Stimulated activated CD8-positive, alpha-beta memory T cell treated with anti-CD3 and anti-CD28 coated beads, Interleukin-4, amount 100 ng/mL, for 48 hours (primary cell): ENCODE measurements at places on chromosomes 16 and 17.

DNA sequence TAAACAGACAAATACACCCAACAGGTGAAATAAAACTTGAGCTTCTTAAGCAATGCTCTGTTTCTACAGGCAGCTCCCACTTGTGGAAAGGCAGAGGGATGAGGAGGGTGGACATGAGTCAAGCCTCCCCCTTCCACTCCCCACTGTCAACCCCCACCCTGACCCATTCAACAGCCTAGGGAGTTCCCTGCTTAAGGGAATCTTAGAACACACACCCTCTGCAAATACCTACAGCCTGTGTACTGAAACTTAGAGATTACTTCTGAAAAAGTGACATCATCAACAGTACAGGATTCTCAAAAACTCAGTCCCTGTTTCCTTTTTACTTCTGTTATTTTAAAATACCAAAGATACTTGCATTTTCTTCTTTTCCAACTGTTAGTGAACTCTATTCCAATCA, 345.4 kb downstream of the SOX9 start:
- no peak for DNase-seq

- no peak for DNase-seq
Observed at GRCh38 chr16:67198238-67198734, 645 bp upstream of the ELMO3 start.

DNA sequence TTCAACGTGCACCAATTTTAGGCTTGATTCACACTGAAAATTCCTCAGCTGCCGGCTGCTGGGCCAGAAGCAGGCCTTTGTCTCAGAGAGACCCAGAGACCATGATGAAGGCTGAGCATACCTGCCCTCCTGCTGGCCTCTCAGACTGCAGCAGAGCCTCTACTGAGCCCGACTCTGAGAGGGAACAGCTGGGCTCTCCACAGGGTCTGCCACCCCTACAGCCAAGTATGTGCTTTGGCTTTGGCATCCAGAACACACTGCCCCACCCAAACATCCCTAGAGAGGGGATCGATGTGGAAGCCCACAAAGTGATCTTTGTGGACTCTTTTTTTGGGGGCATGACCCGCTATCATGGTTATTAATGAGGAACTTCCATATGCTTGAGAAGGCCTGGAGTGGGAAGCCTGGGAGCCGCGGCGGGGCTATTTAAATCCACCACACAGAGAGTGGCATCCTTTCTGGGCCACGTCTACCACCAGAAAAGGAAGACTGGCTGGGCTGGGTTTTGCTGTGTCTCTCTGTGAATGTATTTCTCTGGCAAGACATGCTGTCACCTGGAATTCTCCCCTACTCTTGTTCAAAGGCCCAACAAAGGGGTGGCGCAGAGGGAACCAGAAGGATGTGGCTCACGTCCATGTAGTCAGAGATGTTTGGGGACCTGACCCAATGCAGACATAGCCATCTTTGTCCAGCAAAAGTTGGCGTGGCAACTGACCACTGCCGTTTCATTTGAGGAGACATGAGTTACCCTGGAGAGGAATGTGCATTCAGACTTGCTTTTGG, 69.3 kb downstream of the GNAO1 start:
- no peak for DNase-seq

GRCh38 chr16:14071576-14072271, 605 bp downstream of the MRTFB start:
- peak; percentile 48 for DNase-seq

DNA sequence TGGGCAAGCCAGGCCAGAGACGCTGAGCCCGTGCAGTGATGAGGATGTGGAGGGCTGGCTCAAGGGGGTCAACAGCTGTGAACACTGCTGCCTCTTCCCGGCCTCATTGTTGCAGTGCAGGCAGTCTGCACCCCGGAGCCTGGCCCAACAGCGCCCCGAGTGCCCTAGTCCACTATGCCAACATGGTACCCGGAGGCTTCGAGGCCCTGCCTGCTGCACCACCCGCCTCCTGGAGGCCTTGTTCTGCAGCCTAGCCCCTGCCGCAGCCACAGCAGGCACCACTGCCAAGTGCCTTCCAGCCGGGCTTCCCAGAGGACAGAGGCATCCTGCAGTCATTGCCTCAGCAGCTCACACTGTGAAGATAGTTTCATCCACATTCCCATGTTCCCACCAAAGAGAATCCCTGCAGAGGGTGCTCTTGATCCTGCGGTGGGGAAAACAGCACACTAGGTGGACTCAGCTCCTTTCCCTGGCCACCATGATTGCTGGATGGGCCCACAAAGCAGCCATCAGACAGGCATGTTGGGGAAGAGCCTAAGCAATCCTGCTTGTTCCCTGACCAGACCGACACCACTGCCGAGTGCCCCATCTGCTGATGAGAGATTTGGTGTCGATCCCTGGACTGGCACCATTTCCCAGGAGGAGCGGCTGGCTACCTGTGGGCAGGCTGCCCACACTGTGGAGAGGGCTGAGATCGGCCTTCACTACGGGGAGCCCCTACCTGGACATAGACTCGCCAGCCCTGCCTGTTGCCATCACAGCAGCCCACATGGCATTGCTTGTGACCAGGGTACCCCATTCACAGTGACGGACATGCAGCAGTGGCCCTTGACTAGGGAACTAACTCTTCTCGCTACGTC, 44.9 kb downstream of the USP22 start:
- no peak for DNase-seq

- no peak for DNase-seq
Observed at GRCh38 chr16:14545346-14545884, 84.6 kb downstream of the PARN start.

DNA sequence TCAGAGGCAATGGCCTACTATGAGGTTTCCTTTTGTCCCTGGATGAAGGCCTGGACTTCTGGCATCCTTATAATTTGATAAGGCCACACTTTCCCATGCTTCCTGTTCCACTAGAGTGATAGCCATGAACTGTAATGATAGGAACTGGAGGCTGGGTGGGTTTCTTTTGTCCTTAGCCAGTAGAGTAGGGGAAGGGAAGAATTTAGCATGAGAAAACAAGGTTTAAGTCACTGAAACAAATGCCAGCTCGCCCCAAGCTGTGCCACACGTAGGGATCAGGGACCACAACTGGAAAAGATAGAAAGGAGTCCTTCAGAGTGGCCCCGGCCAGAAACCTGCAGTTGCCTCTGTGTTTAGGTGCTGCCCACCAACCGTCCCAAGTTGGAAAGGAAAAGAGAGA, 80.9 kb upstream of the C17orf78 start:
- DNase-seq, result no peak

- DNase-seq, result peak; percentile 92
Observed at GRCh38 chr17:42536048-42536371, at the start of gene NAGLU. Gene NAGLU, plus strand, starts transcription at chr17:42536241. Its CDS starts 32 bp downstream, at chr17:42536273.

DNA sequence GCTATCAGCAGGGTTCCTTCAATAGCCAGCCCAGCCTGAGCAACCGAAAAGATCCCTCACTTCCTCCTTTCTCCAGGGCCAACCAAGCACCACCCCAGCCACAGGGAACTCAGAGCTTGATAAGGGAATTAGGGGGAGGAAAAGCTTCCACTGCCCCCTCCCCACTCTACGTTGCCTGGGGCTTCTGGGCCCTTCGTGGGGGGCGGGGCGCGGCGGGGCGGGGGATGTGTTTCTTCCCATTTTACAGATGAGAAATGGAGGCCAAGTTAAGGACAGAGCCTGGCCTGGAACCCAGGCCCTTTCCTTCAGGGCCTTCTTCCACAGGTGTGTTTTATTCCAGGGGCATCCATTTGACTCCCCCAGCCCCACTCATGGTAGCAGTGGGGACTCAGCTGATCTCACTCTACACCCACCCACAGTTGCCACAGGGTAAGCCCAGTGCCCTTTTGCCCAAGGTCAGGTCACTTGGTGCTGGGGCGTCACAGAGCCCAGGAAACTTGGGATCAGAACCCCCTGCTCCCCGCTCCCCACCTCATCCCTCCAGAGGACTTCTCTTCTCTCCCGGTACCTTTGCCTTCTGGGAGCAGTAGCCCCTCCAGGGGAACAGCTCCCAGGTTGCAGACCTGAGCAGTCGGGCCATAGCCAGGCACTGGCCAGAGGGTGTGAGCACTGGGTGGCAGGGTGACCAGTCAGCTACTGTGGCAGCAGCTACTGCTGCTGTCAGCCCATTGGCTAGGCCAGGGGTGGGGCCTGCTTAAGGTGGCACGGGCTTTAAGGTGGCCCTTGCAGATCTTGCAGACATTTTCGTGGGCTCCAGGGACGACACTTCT, at the start of gene LDHD:
LDHD (minus strand) TSS at position 700 of the 830 bp plus-strand sequence; CDS start at position 640, 60 bp downstream.
- no peak for DNase-seq

DNA sequence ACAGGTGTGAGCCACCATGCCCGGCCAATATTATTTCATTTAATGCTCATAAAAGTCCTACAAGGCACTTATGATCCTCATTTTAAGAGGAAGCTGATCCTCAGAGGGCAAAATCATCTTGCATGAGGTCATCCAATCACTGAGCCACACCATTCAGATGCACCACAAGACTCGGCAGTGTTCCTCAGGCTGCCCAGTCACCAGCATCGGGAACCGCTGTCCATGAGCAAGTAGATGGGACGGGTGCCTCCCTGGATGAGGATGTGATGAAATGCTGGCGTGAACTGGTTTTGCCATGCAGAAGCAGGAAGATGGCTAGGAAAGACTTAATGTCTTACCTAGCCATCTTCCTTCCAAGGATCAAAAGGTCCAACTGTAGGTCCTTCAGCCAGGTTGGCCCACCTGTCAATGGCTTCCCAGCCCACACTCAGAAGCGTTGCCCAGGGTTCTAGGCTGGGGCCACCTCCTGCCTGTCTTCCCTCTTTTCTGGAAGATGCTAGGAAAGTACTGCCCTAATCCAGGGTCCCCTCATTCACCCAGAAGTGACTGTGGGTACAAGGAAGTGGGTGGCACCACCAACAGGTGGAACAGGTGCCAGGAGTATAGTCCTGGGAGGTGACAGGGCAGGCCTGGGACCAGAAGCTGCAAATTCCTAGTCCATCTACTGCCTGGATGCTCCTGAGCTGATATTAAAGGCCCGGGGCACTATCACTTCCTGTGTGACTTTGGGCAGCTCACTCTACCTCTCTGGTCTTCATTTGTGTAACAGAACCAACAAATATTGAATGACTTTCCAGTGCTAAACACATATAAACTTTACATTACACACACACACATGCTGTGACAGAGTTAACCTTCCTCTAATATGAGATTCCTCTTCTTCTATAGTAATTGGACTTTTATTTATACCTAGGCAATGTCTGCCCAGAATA, 32.2 kb upstream of the CRYBA1 start:
- DNase-seq, result no peak

DNA sequence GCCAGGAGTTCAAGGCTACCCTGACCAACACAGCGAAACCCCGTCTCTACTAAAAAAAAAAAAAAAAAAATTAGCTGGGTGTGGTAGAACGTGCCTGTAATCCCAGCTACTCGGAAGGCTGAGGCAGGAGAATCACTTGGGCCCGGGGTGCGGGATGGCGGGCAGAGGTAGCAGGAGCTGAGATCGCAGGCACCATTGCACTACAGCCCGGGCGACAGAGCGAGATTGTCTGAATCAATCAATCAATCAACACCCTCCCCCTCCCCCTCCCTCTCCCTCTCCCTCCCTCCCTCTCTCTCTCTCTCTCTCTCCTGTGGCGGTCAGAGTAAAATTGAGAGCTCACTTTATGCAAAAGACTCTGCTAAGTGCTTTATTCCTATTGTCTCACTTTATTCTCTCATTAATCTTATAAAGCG, 1.2 kb downstream of the HSDL1 start:
- no peak for DNase-seq

GRCh38 chr16:73202161-73202729, 154.3 kb upstream of the ZFHX3 start:
- DNase-seq, result no peak

GRCh38 chr17:57849163-57849873, 526 bp downstream of the MRPS23 start:
- no peak for DNase-seq

- DNase-seq, result peak; percentile 60
Observed at GRCh38 chr17:20116683-20117309, 107.6 kb downstream of the SPECC1 start.

- DNase-seq, result no peak
Observed at GRCh38 chr17:46810837-46811236, 7.7 kb downstream of the WNT3 start.

DNA sequence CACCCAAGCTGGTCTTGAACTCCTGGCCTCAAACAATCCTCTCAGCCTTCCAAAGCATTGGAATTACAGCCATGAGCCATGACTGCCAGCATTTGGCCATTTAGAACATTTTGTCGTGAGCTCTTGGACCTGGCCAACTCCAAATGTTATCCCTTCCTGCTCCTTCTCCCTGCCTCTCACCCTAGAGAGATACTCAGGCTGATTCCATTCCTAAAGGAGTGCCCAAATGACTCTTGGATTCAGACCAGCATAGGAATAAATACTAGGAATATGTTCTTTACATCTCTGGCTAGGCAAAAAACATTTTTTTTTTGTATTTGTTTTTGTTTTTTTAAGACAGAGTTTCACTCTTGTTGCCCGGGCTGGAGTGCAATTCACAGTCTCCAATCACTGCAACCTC, 15.5 kb downstream of the FZD2 start:
- DNase-seq, result no peak

DNA sequence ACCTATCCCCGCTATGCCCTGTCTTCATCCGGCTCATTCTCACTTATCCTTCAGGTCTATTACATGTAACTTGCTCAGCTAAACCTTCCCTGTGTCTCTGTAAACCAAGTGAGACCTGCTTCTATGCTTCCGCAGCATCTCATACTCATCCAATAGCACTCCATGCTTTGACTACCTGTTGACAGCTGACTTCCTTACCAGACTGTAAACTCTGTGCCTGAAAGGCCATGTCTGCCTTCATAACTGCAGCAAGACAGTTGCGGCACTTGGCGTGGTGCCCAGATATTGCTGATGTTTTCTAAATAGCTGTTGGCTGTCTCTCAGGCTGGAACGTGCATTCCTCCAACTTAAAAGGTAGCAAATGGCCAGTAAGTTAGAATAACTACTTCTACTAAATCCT, 1.8 kb upstream of the OR1E1 start:
- DNase-seq, result no peak

GRCh38 chr17:66684261-66684660, 150.7 kb upstream of the CACNG5 start:
- DNase-seq, result no peak

DNA sequence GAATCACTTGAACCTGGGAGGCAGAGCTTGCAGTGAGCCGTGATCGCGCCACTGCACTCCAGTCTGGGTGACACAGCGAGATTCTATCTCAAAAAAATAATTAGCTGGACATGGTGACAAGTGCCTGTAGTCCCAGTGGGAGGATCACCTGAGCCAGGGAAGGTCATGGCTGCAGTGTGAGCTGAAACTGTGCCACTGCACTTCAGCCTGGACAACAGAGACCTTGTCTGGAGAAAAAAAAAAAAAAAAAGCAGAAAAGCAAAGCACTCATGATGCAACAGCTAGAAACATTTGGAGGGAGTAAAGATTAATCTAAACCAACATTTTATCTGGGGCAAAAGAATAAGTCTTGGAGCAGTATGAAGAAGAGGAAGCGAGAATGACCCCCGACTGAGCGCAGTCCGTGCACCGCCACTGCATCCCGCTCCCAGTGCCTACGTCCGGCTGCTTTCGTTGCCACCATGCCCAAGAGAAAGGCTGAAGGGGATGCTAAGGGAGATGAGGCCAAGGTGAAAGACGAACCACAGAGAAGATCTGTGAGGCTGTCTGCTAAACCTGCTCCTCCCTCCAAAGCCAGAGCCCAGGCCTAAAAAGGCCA, 8.2 kb downstream of the PRPSAP1 start:
- DNase-seq, result no peak
